ENCODE measurements at places on chromosomes 16 and 17. TPM values are rescaled to one million over a fixed set of nuclear protein-coding genes. Genes with fewer than 3 reads are reported as not detected.

Gene ALDH3A2
- total RNA-seq, result 84.0 TPM

Gene IL21R
- total RNA-seq, result 0.12 TPM

Gene NHERF1
- total RNA-seq, result 218 TPM

Gene CPHXL2
- not detected for total RNA-seq

Gene KRT9
- total RNA-seq, result not detected

Gene MYH1
- total RNA-seq, result not detected

Gene KRTAP3-2
- total RNA-seq, result not detected

Gene ZACN
- 0.34 TPM for total RNA-seq

GRCh38 chr17:64315032-64315490, 52.0 kb upstream of the TEX2 start:
- H3K27me3 ChIP-seq, result no peaks in the 10 kb centered on the region
- no peak for DNase-seq
- no peak overlapping the region for H3K4me3 ChIP-seq
- no peaks in the 10 kb centered on the region for H3K36me3 ChIP-seq
- peaks cover 21% of the 10 kb centered on the region for H3K4me1 ChIP-seq

DNA sequence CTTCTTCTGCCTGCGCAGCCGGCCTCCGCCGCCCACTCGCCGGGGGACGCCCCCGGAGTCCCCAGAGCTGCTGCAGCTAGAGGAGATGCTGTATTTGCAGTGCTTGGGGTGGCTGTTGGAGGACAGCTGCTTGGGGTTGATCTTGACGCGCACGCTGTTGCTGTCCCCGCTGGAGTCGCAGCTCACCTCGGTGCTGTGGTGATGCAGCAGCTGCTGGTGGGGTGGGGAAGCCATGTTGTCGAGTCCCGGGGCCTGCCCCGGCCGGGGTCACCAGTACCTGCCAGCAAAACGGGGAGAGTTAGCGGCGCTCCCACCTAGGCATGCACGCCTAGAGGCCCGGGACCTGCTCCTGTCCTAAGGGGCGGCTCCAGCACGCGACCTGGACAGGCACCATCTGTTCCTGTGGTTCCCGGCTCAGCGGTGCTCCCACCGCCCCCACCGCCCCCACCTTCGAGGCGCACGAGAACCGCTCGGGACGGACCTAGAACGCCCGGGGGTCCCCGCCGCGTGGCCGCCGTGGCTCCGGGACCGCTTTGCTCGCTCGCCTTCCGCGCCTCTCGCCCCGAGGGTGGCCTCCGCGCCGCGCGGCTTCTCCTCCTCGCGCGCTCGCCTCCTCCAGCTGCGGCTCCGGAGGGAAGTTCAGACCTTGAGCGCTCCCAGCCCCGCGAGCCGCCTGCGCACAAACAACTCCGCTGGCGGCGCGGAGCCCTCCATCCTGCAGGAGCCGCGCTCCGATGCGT, 863 bp downstream of the ADCY9 start:
- H3K4me3 ChIP-seq, result peak overlapping the region; percentile 59
- no peak overlapping the region for H3K27ac ChIP-seq
- peaks cover 5% of the 10 kb centered on the region for H3K4me1 ChIP-seq
- H3K36me3 ChIP-seq, result no peaks in the 10 kb centered on the region
- H3K27me3 ChIP-seq, result no peaks in the 10 kb centered on the region

GRCh38 chr16:85584267-85584666, 28.9 kb upstream of the GSE1 start:
- H3K4me1 ChIP-seq, result peaks cover 9% of the 10 kb centered on the region
- DNase-seq, result no peak
- H3K27ac ChIP-seq, result no peak overlapping the region

DNA sequence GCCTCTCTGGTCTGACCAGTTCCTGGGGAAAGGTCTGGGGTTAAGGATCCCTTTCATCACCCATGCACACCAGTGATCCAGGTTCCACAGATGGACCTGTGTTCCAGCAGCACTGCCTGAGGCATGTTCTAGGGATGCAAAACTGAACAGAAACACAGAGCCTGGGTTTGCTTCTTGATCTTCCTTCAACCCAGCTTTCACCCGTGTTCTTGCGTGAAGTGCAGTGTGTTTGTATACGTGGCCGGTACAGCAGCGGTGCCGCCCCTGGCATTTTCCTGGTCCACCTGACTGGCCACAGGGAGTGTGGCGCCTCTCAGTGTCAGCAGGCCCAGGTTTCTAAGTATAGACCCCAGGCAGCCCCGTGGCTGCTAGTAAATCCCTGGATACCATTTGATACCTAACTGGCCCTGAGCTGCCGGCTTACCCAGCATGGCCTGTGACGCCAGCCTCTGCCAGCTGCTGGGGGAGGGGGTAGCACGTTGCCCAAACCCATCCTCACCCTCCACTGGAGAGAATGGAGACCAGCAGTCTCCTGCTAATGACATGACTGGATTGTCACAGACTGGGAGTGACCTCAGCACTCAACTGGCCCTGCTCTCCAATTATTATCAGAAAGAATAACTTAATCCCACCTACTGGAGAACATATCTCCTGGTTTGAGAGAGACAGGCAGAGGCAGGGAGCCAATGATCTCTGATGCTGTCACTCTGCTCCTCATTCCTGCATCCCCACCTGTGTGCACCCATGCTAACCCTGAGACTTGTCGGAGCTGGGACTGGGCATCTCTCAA, 59.2 kb upstream of the LGALS9 start:
- peak overlapping the region; percentile 54 for H3K27ac ChIP-seq
- no peak for DNase-seq
- no peaks in the 10 kb centered on the region for H3K27me3 ChIP-seq
- no peak overlapping the region for H3K4me3 ChIP-seq
- H3K36me3 ChIP-seq, result no peaks in the 10 kb centered on the region
- peaks cover 77% of the 10 kb centered on the region for H3K4me1 ChIP-seq

- peaks cover 7% of the 10 kb centered on the region for H3K4me1 ChIP-seq
- no peak for DNase-seq
- H3K4me3 ChIP-seq, result no peak overlapping the region
- H3K36me3 ChIP-seq, result no peaks in the 10 kb centered on the region
- H3K27ac ChIP-seq, result no peak overlapping the region
Observed at GRCh38 chr16:88681709-88682451, 4.4 kb downstream of the SNAI3 start.

DNA sequence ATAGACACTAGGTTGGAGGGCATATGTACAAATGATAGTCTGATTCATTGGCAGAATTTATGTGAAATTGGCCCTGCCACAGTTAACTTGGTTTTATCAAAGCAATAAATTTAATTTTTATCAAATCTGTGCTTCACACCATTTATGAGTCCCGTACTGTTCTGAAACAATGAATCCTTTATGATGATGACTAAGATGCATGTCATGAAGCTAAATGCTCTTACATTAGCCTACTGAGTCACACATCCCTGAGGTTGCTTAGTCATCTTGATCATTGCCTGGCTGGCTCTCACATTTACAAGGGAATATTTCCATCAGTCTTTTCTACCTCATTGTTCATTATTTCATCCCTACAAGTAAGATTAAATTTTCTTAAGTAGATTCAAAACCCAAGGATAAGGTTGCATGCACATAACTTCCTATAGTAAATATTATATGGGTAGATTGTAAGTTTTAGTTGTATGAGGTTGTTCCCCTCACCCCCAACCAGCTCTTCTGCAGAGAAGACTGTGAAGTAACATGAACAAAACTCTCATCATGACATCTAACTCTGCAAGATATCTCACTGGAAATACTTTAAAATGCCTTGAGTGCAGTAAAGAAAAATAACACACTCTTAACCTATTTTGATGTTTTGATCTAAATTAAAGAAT, 170.7 kb downstream of the CYB561 start:
- H3K4me3 ChIP-seq, result no peak overlapping the region
- no peak for DNase-seq
- H3K27ac ChIP-seq, result no peak overlapping the region
- H3K36me3 ChIP-seq, result no peaks in the 10 kb centered on the region
- H3K4me1 ChIP-seq, result no peaks in the 10 kb centered on the region
- H3K27me3 ChIP-seq, result no peaks in the 10 kb centered on the region

DNA sequence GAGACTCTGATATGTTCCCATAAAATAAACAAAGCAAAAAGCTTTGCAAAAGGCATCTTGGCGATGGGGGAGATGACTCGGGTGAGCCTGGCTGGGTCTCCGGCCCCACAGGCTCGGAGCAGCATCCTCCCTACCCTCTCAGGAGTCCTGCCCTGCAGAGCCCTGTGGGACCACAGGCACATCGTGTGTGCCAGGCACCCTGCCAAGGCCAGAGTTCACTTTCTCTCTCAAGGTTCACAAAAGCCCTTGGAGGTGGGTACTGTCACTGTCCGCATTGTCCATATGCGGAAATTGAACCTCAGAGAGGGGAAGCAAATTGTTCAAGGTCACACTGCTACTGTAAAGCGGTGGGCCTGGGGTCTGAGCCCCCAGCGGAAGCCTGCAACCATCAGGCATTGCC, 48.5 kb downstream of the CRISPLD2 start:
- no peak overlapping the region for H3K27ac ChIP-seq
- H3K36me3 ChIP-seq, result no peaks in the 10 kb centered on the region
- DNase-seq, result no peak

- H3K4me3 ChIP-seq, result no peak overlapping the region
- DNase-seq, result no peak
- H3K4me1 ChIP-seq, result no peaks in the 10 kb centered on the region
Observed at GRCh38 chr16:81836279-81837054, 57.4 kb downstream of the PLCG2 start.

GRCh38 chr16:82660075-82660645, 33.4 kb downstream of the CDH13 start:
- no peak overlapping the region for H3K27ac ChIP-seq
- no peak overlapping the region for H3K4me3 ChIP-seq
- no peak for DNase-seq

GRCh38 chr17:50638966-50639713, 4.5 kb downstream of the ABCC3 start:
- no peak overlapping the region for H3K4me3 ChIP-seq
- H3K27me3 ChIP-seq, result no peaks in the 10 kb centered on the region
- no peaks in the 10 kb centered on the region for H3K36me3 ChIP-seq
- H3K27ac ChIP-seq, result no peak overlapping the region
- DNase-seq, result peak; percentile 13

DNA sequence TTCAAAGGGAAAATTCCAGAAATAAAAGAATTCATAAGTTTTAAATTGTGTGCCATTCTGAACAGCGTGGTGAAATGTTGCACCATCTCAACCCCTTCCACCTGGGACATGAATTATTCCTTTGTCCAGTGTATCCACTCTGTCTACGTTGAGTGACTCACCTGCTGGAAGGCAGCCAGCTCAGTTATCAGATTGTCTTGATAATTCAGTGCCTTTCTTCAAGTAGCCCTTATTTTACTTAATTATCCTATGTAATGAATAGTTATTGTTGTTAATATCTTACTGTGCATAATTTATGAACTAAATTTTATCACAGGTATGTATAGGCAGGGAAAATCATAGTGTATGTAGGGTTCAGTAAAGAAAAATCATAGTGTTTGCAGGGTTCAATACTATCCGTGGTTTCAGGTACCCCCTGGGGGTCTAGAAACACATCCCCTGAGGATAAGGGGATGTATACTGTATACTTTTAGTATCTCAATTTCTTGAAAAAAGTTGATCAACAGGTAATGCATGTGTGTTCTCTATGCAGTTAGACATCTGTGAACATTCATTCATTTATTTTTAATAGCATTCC, 7.7 kb upstream of the PCTP start:
- no peak for DNase-seq
- no peak overlapping the region for H3K27ac ChIP-seq
- H3K27me3 ChIP-seq, result no peaks in the 10 kb centered on the region
- no peaks in the 10 kb centered on the region for H3K36me3 ChIP-seq
- no peak overlapping the region for H3K4me3 ChIP-seq

DNA sequence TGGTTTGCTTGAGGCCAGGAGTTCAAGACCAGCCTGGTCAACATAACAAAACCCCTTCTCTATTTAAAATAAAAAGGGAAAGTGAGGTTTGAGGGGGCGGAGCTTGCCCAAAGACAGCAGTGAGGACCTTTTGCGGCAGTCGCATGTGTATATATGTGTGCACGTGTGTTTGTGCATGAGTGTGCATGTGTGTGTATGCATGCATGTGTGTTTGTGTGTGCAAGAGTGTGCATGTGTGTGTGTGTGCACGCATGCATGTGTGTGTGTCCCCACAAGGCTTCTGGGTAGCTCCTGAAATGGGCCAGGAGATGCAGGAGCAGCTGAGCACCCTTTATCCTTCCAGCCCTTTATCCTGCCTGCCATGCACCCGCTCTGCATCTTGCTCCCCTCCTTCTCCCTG, 9.0 kb downstream of the RHBDL3 start:
- DNase-seq, result no peak
- no peak overlapping the region for H3K27ac ChIP-seq
- no peaks in the 10 kb centered on the region for H3K4me1 ChIP-seq
- H3K27me3 ChIP-seq, result no peaks in the 10 kb centered on the region

GRCh38 chr16:21076186-21076883, 74.3 kb downstream of the DNAH3 start:
- H3K4me1 ChIP-seq, result no peaks in the 10 kb centered on the region
- H3K27me3 ChIP-seq, result no peaks in the 10 kb centered on the region
- no peak overlapping the region for H3K4me3 ChIP-seq
- DNase-seq, result no peak
- no peaks in the 10 kb centered on the region for H3K36me3 ChIP-seq

DNA sequence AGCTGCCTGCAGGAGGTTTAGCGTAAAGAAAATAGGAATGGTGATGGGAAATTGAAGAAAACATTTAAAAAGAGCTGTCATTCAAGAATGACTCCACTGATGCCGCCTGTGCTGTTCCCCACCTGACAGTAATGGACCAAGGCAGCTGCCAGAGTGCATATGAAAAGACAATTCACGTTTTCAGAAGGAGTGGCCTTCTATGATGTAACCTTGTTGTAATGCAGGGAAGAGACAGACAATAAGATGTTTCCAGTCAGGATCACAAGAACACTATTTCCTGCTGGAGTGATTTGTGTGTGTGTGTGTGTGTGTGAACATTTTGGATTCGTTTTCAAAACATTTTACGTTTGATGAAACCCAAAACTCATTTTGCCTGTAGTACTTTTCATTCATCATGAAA, 203.7 kb downstream of the LGALS9B start:
- no peaks in the 10 kb centered on the region for H3K27me3 ChIP-seq
- H3K27ac ChIP-seq, result no peak overlapping the region
- H3K4me1 ChIP-seq, result no peaks in the 10 kb centered on the region
- H3K4me3 ChIP-seq, result no peak overlapping the region
- H3K36me3 ChIP-seq, result no peaks in the 10 kb centered on the region

DNA sequence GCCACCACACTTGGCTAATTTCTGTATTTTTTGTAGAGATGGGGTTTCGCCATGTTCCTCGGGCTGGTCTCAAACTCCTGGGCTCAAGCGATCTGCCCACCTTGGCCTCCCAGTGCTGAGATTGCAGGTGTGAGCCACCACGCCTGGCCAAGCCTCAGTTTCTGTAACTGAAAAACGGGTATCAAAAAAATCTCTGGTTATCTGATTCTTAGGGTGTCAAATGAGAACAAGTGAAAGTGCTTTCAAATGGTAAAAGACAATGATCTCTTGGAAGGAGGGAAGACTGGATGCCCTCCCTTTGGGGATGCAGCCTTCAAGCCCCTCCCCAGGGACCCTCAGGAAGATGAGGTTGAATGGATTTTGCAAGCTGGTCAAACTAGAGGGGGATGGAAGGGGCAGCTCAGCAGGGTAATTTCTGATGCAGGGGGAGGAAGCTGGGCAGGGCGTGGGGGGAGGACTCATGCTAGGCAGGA, 22.3 kb downstream of the ARHGAP23 start:
- no peaks in the 10 kb centered on the region for H3K27me3 ChIP-seq
- no peak for DNase-seq
- no peaks in the 10 kb centered on the region for H3K36me3 ChIP-seq
- H3K27ac ChIP-seq, result peak overlapping the region; percentile 97

All from Caco-2 (cell line).